Germinal center (tissue), 1 donor: ENCODE measurements at places on chromosomes 12 and 14.

GRCh38 chr12:11580125-11580751 is 69.2 kb upstream of the ETV6 start:
- peak; percentile 9 for DNase-seq

GRCh38 chr12:53852061-53852460 is 86.6 kb upstream of the HOXC13 start:
- no peak for DNase-seq

GRCh38 chr12:84218406-84218805 is 694.2 kb downstream of the SLC6A15 start:
- no peak for DNase-seq

- no peak for DNase-seq
Measured at GRCh38 chr14:35247777-35248475, 44.3 kb upstream of the PSMA6 start.

DNA sequence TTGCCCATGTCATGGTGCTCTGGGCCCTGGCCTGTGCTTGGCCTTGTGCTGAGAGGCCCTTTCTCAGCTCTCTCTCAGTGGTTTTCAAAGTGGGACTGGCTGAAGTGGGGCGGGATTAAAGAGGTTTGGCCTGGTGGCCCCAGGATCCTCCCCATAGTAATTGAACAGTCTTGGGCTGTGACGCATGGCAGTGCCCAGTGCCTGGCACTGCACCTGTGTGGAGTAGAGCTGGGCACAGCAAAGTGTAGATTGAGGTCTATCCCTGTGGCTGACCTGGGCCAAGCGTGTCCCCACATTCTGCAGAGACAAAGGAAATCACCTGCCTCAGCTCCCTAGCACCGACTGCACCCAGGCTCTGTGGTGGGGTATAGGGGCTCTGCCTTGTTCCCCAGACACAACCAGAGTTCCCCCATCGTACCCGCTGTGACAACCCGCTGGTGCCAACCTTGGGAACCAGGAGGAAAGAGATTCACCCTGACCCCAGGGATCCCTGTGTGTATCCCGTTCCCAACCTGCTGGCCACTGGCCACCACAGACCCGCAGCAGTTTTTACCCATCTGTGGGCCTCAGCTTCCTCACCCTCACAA is 9.9 kb upstream of the CYP46A1 start:
- no peak for DNase-seq

GRCh38 chr12:24049728-24050127 is 100.3 kb upstream of the SOX5 start:
- DNase-seq: no peak

GRCh38 chr14:77622366-77622961 is 6.0 kb upstream of the SPTLC2 start:
- no peak for DNase-seq

DNA sequence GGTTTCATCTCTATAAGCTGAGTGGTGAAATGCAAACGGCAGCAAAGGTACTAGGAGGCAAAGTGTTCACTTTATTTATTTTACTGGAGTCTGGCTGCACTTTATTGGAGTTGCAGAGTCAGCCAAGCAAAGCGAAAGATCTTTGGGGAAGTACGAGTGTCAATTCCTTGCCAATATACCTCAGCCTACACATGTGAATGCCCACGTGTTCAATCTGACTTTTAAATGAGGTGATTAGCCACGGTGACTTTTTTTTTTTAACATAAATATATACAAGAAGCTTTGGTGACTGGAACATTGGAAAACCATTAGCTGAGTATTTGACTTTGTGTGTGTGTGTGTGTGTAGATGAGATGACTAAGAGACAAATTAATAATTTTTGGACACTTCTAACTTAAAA is 178.8 kb downstream of the NTS start:
- DNase-seq: no peak

GRCh38 chr12:18446061-18446644 is 184.8 kb downstream of the PIK3C2G start:
- DNase-seq: no peak

- DNase-seq: no peak
Measured at GRCh38 chr14:40133463-40133862, 701.2 kb upstream of the FBXO33 start.

- no peak for DNase-seq
Measured at GRCh38 chr12:2095878-2096277, 43.1 kb downstream of the CACNA1C start.

- no peak for DNase-seq
Measured at GRCh38 chr12:49912345-49913255, 8.9 kb upstream of the FAIM2 start.

GRCh38 chr12:131204416-131205274 is 250.9 kb downstream of the ADGRD1 start:
- no peak for DNase-seq

DNA sequence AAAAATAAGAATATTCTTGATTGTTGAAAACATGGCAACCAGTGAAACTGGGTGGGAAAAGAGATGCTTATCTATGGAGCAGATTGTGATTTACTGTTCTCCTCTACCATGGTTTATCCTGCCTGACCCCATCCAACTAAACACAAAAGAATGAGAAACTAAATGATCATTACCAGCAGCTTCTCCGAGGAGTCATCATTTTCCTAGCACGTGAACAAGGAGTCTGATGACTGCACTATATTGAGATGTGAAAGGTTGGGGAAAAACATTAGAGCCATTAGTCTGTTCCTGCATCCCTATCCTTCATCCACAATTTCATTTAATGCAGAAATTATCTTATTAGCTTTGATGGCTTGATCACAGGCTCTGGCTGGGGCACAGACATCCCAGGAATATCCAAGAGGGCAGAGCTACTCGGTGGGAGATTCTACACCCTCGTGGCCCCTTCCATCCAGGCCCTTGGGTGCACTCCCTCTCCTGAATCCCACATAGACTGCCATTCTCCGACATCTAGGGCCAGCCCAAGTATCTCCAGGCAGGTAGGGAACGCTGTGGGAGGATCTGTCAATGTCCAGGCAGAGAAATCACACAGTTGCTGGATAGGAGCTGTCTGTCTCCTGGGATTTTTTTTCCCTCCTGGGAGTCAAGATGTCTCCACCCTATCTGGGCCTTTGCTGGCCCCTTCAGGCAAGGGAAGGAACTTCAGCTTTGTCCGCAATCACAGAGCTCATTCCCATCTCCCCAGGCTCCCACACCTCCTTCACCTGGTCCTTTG is 43.3 kb upstream of the DHRS4 start:
- peak; percentile 35 for DNase-seq

DNA sequence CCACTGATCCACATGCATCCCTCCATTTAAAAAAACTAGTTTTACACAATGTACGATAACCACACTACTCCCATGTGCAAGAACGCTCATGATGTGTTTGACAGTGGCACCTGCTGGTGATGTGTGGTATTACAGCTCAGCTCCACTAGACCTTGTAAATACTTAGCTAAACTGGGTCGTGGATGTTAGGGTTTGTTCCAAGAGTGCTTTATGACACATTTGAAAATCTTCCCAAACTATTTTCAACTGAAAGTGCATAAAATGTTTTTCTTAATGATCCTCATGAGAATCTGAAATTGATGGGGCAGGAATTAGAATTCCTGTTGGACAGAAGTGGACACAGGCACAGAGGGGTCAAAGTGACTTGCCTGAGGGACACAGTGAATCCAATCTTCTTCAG is 99.2 kb downstream of the SCARB1 start:
- no peak for DNase-seq

- DNase-seq: no peak
Measured at GRCh38 chr14:66069830-66070541, 416.2 kb upstream of the CCDC196 start.

DNA sequence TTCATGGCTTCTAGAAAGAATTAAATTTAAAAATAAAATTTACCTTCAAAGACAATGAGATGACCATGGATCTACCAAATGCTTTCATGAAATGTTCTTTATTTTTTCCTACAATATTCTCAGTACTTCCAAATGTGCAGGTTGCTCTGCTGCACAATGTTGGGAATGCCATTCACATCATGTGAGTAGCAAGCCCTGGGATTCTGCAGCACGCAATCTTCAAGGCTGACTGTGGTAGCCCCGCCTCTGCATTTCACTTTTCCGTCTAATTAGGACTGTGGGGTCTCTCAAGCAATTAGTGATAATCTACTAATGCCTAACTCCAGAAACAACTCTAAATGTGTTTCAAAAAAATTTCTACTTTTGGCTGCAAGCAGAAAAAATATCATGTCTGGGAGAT is 13.7 kb upstream of the NTN4 start:
- DNase-seq: no peak

DNA sequence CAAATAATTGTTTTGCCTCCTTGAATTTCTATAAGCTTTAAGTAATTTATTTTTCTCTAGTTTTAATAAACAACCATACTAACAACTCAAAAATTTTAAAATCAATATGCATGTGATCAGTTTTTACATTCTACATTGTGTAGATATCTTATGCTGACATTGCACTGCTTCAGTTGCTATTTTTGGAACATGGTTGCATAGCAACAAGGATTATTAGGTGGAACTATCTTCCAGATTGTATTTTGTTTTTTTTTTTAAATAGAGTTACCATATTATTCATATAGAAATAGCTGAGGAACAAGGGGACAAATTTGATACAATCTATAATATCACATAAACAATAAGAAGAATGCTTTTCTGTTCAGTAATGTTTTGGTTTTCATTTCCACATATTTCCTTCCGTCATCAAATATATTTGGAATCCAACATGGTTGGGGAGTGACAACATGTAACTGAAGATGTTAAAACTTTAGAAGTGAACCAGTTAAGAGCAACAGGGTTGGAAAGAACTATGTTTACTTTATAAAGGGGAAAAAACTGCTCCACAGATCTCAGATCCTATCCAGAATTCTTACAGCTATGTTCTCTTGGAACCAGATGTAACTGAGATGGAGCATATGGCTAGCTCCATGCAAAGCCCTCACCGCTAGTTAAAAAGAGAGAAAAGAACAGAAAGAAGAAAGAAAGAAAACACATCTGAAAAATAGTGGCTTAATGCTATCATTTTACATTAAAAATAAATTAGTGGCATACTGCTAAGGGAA is 235.5 kb downstream of the NELL2 start:
- DNase-seq: no peak

DNA sequence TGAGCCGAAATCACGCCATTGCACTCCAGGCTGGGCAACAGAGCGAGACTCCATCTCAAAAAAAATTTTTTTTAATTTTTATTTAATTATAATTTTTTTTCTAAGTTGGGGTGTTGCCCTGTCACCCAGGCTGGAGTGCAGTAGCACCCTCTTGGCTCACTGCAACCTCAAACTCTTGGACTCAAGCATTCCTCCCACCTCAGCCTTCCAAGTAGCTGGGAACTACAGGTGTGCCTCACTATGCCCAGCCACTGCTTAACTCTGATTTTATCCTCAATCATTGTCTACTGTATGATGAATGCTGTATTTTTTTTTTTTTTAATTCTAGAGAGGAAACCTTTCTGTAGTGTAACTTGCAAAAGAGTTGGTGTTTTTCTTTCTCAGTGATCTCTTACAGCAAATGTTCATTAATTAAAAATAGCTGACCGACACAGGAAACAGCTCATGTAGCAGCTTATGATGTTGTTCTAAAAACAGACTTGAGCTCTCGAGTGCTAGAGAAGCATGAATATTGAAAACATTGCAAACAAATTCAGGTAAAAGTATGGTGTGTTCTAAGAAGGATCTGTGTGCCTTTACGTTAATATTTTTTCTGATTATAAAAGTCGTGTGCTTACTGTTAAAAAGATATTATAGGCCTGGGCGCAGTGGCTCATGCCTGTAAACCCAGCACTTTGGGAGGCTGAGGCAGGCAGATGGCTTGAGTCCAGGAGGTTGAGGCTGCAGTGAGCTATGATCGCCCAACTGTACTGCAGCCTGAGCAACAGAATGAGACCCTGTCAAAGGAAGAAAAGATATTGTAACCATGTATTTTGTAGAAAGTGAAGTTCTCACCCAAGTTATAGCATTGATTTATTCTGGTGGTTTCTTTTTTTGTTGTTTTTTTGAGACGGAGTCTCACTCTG is 68.9 kb downstream of the FGD4 start:
- peak; percentile 14 for DNase-seq

GRCh38 chr14:28751467-28752058 is 15.0 kb upstream of the FOXG1 start:
- no peak for DNase-seq

DNA sequence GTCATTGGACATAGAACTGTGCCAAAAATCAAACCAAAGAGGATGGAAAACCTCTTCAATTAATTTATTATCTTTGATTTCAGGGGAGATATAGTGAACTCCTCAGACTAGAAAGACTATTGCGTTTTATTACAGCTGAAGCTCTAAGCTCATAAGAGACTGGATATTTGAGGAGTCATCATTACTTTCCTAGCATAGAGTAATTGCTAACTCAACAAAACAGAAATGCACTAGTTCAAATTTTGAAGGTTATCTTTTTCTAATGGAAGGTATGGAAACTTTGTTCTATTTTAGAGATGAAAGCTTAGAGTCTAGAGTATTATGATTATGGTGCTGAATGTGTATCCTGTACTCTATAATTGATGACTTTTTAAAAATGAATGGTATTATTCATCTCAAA is 5.3 kb upstream of the BEST3 start:
- no peak for DNase-seq

DNA sequence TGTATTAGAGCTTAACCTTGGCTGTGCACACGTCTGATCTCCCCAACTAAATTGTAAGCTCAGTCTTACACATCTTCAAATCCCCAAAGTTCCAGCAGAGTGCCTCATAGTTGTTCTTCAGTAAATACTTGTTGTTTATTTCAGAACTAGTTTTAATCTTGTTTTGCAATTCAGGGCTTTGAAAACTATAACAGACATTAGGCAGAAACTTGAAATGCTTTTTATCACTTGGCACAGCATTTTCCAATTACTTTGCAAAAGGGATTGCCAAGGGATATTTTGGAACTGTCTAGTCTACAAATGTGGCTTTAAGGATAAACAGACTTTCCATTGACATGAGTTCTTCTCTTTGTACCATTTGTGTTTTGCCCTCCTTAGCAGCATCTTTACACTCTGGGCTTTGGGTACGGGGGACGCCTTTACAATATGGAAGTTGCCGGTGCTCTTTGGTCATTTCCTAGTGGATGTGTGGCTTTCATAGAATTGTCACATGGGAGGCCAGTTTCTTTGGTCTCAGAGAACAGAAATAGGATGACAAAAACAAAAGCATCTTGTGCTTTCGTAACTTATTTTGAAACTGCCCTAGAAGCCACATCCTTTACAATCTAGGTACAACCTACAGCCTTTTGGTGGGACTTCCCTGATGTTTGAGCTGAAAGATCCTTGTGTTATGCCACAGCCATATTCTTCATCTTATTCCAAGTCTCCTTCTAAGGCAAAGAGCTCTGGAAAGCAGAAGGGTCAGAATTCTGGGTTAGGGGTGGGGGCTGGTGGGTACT is 96.9 kb downstream of the NPAS3 start:
- DNase-seq: no peak

GRCh38 chr12:4482936-4483335 is 37.3 kb upstream of the FGF6 start:
- DNase-seq: no peak

GRCh38 chr14:36870776-36871175 is 209.1 kb downstream of the PAX9 start:
- DNase-seq: no peak

GRCh38 chr12:65524666-65525065 is 246.2 kb downstream of the MSRB3 start:
- DNase-seq: no peak
